Activated CD8-positive, alpha-beta memory T cell treated with anti-CD3 and anti-CD28 coated beads for 36 hours (primary cell): ENCODE measurements at places on chromosomes 4 and X. TPM values are rescaled to one million over a fixed set of nuclear protein-coding genes. Genes with fewer than 3 reads are reported as not detected.

Gene PLXNB3
- 0.63 TPM for total RNA-seq

Gene PRRG3
- not detected for total RNA-seq

Gene BLOC1S4
- total RNA-seq, result 21.6 TPM

Gene NEUROG2
- not detected for total RNA-seq

Gene DOCK11
- 46.5 TPM for total RNA-seq

Gene PROM1
- total RNA-seq, result 0.29 TPM

Gene CACNA1F
- total RNA-seq, result 0.21 TPM

Gene RGN
- not detected for total RNA-seq

Gene CLDN22
- total RNA-seq, result not detected

Gene SYTL5
- total RNA-seq, result not detected

Gene CYLC1
- not detected for total RNA-seq

Gene SRPK3
- total RNA-seq, result not detected

Gene MMRN1
- not detected for total RNA-seq

Gene TACC3
- 139 TPM for total RNA-seq

Gene PGAM4
- 1.5 TPM for total RNA-seq

Gene PPP1R2C
- not detected for total RNA-seq
